ENCODE measurements at places on chromosomes 11 and 22. TPM values are rescaled to one million over a fixed set of nuclear protein-coding genes. Genes with fewer than 3 reads are reported as not detected.

GRCh38 chr11:94103471-94103870, 25.2 kb upstream of the PANX1 start:
- no peak for DNase-seq

DNA sequence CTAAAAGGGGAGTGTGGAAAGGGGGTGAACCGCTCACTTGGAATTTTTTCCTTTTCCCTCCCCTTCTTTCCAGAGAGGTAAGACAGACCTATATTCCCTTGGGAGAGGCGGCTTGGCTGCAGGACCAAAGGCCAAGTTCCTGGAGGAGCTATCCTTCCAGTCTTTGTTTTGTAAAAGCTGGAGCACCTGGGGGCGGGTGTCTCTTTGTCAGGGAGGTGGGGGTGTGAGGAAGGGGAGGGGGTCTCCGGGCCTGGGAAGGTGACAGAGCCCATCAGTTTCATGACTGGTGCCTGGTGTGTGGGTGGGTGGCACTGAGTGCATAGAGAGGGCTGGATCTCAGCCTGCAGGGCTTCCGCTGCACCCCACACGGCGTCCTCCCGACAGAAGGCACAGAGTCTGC, 18.5 kb downstream of the PTPN5 start:
- DNase-seq = no peak

DNA sequence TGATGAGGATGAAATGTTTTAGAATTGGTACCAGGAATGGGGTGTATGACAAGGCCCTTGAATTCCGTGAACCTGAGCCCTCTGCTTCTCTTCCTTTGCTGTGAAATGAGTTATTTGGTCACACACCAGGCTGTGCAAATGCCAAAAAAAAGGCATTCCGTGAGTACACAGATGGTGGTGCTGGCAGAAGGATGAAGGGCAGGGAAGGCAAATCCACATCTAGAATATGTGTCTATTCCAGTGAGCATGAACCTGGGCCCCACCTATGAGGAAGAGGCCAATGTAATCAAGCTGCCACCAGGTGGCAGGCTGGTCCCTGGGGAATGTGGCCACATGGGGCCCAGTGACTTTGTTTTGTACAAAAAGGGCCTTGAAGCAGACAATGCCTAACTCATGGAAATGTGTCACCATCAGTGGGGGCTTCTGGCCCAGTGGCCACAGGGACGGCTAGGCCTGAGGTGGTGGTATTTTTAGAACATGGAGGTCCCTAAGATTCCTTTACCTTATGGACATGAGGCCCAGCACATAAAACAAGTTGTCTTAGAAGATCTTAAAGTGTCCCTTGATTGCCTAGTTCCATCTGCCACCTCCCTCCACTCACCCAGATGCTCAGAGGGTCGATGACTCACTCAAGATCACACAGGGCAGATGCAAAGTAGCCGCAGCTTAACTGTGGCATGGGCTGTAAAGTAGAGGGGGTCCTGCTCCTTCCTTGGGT, 3.9 kb upstream of the RNF215 start:
- peak; percentile 38 for DNase-seq

- DNase-seq = no peak
Observed at GRCh38 chr11:130037881-130038585, 31.7 kb upstream of the APLP2 start.

- no peak for DNase-seq
Observed at GRCh38 chr11:27013781-27014361, 20.0 kb downstream of the FIBIN start.

DNA sequence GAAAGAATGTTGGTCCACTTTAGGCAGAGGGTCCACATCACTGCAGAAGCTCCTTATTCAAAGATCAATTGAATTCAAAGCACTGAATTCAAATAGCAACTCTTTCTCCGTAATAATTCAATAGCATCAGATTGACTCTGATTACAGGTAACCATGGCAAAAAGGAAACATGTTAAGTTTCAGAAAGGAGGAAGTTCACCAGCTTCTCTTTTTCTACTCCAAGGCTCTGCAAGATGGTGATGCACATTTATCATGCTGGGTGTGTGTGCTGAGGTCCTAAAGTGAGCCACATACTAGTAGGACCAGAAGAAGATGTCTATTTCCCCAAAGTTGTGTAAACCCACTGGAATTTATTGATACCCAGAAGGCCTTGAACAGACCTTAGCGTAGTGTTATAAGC, 18.0 kb upstream of the DRD2 start:
- no peak for DNase-seq

- DNase-seq = no peak
Observed at GRCh38 chr11:2540223-2540991, 95.6 kb downstream of the KCNQ1 start.

- DNase-seq = no peak
Observed at GRCh38 chr11:59216641-59217564, 4.2 kb upstream of the MPEG1 start.

DNA sequence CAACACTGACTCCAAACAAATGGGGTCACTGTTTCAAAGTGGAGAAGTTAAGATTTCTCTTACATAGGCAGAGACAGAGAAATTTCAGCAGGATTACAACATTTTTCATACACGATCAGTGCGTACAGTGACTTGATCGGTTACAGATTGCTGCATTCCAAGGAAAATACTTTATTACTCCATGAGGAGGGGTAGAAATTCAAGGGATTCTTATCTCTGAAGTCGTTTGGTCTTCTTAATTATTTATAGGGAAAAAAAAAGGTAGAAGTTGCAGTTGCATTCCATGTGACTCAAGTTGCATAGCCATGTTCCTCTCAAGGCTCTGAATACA, 10.7 kb upstream of the SMIM38 start:
- DNase-seq = no peak

DNA sequence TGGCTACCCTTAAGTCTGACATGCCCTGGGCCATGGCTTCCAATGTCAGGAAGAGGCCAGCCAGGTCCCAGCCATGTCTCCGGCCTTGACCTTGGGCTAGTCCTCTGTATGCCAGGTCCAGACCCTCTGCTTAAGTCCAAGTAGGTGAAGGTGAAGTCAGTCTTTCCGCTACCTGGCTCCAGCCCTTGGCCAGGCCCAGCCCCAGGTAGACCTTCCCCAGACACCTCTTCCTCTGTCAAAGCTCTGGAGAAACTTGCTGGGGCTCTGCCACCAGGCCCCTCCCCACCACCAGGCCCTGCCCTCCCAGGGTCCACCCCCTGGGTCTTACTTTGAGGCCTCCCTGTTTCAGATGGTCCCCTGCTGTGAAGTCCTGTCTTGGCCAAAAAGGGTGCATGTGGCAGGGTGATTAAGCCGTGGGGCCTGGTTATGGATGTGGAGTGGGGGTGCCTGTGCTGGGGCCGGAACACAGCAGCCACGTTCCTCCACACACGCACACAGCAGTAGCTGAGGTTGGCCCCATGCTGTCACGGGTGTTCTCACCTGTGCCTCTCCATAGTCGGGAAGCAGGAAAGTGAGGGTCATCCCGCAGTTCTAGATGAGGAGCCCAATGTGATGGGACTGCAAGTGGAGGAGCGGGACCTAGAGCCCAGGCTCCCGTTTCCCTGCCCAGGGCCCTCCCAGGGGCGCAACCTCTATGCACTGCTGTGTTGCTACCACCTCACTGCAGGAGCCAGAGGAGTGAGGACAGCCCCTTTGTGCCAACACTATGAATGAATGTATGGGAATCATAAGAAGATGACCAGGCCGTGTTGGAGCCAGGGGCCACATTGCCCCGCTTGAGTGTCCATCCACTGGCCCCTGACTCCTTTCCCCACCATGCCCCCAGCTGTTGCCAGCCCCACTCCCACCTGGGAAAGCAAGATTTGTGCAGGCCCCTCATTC, 72.2 kb downstream of the LINC01488 start:
- no peak for DNase-seq

GRCh38 chr11:35139722-35140282, 831 bp downstream of the CD44 start:
- DNase-seq = no peak

DNA sequence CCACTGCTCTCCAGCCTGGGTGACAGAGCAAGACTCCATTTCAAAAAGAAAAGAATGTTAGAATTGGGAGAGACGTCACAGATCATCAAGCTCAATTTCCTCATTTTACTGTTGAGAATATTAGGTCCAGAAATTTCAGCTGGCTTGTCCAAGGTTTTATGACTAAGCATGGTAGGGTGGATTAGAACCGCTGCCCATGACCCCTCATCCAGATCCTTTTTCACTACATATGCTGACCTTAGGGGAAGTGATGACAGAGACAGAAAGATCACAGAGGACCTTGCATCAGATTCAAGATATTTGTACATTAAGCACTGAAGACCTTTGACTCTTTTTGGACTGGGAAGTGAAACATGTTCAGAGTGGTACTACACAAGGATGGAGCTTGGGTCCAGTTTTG, 134.5 kb downstream of the ADAMTS15 start:
- no peak for DNase-seq

DNA sequence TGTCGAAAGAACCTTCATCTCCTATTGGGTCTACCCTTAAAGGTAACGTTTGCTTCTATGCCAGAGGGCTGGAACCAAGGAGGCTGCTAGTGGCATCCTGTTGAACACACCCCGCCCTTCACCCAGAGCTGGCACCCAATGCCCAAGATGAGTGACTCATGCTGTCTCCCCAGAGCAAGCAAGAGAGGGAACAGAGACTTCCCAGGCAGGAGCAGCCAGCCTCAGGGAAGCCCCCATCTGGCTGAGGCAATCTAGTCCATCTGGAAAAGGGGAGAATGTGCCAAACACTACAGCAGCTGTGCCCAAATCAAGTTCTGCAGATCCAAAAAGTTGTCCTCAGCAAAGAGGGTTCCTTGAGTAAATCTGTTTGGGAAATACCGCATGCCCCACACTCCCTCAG, 91.9 kb upstream of the TP53I11 start:
- no peak for DNase-seq

- DNase-seq = no peak
Observed at GRCh38 chr11:115873813-115874212, 369.6 kb upstream of the CADM1 start.

DNA sequence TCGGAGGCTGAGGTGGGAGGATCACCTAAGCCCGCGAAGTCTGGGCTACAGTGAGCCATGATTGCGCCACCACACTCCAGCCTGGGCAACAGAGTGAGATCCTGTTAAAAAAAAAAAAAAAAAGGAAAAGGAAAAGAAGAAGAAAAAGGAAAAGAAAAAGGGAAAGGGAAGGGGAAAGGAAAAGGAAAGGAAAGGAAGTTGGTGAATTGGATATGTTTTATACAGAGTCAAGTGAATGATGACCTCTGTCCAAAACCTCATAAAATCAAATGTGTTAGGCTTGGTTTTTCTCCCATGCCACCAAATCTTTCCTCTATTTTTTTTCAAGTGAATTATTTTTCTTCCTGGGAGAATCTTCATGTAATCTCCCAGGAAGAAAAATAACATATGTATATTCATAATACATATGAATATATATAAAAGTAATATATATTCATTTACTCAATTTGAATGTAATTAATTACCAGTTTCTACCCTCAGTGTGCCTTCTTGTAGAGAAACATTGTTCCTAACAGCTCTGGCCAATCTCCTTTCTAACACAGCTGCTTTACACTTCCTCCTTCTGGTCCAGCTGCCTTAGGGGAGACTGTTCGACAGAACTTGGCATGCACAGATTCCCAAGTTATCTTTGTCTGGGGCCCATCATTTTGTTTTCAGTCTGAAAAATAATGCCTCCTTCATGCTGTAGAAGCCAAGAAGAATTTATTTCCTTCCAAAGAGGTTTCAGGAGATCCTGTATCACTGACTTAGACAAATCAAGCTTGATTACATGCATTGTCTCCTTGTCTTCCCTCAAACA, 111.9 kb downstream of the CCDC34 start:
- no peak for DNase-seq

DNA sequence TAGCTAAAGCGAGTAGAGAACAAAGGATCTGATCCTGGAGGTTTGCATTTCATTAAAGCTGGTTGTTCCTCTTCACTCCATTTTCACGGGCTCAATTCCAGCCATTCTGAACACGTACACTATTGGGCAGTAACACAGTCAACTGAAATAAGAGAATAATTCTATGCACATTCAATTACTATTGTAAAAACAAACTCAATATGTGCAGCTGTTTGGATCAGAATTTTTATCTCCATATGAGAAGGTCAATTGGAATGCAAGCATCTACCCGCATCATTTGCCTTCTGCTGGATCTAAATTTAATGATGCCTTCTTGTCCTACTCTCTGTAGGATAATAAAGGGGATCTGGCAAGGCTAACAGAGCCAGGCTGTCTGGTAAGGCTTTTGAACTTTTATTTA, 562.8 kb upstream of the CCDC179 start:
- no peak for DNase-seq

DNA sequence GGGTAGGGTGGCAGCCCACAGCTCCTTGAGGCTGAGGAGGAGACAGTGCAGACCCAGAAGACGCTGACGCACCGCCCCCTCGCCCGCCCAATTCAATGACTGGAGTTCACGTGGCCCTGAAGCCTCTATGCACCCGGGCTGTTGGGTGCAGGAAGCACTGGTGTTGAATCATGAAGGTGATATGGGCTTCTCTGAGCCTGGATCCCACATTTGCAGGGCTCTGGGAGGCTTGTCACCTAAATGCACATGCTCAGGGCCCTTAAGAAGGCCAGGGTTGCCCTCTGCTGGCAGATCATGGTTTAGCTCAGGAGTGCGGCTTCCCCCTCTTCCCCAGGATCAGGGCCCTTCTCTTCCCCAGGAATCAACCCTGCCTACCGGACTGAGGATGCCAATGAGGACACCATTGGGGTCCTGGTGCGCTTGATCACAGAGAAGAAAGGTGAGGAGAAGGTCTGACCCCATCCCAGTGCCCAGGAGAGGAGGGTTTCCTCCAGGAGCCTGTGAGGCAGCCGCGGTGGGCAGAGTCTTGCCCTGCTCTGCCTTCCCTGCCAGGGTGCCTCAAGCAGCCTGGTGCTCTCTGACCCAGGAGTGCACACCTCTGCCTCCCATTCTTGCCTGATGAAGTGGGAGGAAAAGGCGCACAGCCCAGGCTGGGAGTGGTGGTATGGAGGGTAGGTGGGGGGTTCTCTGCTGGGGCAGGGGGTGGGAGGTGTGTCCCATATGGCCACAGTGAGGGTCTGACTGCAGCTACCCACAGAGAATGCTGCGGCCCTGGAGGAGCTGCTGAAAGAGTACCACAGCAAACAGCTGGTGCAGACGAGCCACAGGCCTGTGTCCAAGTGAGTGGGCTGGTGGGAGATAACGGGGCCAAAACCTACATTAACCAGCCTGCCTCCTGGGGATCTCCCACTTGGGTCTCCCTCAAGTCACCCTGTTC, 17.5 kb downstream of the RELT start:
- no peak for DNase-seq

DNA sequence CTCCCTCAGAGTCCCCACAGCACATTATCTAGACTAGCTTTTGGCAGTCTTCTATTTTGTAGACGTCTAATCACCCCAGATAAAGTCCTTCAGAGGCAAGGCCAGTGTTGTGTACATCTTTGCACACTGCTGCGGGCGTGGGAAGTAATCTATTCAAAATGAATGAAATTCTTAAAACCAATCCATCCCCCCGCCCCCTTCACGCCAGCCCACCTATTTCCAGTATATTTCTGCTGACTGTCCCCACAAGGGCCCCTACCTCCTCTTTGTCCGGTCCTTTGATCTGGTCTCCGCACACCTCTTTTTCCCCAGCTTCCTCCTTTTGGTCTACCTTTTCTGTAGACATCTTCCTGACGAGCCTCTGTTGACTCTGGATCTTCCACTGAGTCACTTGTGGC, 375 bp downstream of the BSCL2 start:
- no peak for DNase-seq

TEX54 gene
- 0.42 TPM for polyA plus RNA-seq

MS4A7 gene
- 6.8 TPM for polyA plus RNA-seq

H19 gene
- polyA plus RNA-seq = 2,437 TPM

C11orf16 gene
- 0.56 TPM for polyA plus RNA-seq

CFAP300 gene
- 6.5 TPM for polyA plus RNA-seq

SMIM38 gene
- polyA plus RNA-seq = 1.4 TPM

SPON1 gene
- polyA plus RNA-seq = 70.9 TPM

TPBGL gene
- 0.11 TPM for polyA plus RNA-seq

FOSL1 gene
- 0.07 TPM for polyA plus RNA-seq

SMTNL1 gene
- 0.59 TPM for polyA plus RNA-seq

IGLL1 gene
- 1.9 TPM for polyA plus RNA-seq

All from renal cortex interstitium (tissue), 15 donors.